WTC11 (cell line): ENCODE measurements at places on chromosomes 6 and 20.

DNA sequence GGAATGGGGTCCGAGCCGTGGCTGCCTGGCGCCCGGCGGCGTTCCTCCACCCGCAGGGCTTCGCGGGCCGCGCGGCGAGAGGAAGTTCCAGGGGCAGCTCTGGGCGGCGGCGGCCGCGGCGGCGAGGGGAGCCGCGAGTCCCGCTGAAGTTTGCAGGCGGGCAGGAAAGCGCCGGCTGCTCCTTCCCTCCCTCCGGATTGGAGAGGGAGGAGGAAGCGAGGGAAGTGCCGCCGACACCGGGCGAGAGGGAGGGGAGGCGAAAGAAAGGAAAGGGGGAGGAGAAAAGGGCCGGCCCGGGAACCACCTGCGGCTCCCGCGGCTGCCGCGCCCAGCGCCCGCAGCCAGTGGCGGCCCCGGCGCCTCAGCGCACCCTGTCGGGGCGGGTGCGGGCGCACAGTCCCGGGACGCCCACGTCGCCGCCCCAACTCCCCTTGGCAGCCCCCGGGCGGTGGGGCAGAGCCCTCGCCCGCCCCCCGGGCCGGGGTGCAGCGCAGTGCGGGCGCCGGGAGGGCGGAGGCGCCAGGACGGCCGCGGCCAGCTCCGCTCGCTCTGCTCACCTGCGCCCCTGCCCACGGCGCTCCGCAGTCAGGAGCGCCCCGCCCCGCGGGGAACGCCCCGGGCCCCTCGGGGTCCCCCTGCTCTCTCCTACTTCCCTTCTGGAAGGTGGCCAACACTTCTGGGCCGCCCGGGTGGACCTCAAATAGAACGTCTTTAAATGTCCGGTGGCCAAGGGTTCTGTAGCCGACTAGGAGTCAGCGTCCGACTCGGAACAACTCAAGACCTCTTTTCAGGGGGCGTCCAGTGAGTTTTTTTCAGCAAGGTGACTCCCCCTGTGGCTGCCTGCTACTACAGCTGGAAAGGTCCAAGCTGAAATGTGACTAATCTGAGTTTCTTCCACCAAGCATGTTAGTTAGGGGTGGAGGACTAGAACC is 80.3 kb upstream of the CCDC28A start:
- DNase-seq, result peak; percentile 83

DNA sequence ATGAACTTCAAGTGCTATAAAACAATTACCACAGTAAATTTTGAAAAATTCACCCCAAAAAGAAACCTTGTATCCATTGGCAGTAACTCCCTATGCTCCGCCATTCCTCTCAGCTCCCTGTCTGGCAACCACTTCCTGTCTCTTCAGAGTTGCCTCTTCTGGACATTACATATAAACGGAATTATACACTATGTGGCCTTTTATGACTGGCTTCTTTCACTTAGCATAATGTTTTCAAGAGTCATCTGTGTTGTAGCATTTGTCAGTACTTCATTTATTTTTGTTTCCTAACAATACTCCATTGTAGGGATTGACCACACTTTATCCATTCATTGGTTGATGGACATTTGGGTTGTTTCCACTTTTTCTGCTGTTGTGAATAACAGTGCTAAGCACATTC is 50.1 kb downstream of the CEP43 start:
- no peak for DNase-seq

DNA sequence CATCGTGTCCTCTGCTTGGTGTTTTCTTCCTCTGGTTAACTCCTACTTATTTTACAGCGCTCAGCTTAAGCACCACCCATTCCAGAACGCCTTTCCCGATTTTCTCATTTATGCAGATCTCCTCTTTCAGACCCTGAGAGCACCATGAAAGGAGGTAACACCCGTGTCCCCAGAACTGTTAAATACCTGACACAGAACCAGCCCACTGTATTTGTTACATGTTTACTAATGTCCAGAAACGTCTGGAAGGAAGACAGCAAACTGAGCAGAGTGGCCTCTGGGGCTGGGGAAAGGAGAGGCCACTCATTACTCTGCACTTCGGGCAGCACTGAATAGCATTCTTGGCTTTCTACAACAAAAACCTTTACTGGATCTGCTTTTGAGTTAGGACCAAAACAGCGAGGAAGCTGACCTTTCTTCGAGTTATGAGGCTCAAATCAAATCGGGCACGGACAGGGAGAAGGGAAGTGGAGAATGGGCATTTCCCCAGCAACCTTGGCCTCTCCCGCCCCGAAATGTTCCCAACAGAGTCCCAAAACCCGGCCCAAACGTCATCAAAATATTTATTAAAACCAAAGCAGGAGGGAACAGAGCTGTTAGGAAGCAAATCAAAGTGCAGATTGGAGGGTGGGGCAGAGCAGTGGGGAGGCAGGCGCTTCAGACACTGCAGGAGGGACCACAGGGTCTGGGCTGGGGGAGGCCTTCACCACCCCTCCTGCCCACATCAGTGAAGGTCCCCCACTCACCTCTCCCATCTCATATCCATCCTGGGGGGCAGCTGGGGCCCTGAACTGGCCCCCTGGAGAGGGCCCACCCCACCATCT is 1.1 kb upstream of the NECAB3 start:
- no peak for DNase-seq

GRCh38 chr6:129906515-129907077 is 45.5 kb upstream of the TMEM244 start:
- DNase-seq, result no peak

DNA sequence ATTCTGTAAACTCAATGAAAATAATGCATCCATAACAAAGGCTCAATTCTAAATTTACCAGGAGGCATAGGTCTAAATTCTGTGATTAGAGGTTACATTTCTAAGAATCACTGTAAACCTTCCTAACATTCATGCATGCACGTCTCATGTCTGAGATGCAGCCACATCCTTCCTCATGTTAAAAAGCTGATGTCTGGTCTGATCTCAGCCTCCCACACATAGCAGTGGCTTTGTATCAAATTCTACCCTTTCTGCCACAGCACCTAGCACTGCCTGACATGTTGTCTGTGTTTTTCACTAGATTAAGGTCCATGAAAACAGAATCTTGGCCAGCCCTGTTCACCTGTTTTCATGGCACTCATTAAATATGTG is 171.1 kb downstream of the WDR27 start:
- DNase-seq, result no peak

DNA sequence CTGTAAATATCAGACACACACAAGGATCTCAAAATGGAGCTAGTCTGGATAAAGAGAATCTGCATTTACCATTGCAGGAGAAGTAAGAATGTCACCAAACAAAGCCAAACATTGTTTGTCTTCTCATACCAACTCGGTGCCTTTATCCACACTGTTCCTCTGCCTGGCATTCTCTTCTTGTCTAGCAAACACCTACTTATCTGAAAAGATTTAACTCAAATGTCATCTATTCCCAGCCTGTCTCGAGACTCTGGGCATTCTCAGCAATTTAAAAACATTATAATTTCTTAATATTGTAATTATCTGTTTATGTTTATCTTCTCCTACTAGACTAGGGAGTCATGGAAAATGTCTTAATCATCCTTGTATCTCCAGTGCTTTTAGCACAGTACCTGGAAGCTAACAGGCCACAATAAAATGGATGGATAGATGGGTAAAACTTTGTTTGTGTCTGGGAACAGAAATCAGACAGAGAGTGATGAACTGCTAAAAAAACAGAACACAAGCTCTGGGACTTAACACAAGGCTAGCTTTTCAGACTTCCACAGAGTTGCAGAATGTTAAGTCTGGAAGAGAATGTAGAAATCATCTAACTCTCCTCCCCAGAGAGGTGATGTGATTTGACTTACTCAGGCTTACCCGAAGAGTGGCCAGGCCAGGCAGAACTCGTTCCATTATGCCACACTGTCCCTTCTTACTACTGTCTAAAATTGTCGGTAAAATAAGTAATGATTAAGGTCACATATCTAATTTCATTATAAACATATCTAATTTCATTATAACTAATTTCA is 42.3 kb upstream of the FAM83C start:
- DNase-seq, result no peak

GRCh38 chr20:25160467-25160866 is 35.0 kb upstream of the ENTPD6 start:
- DNase-seq, result no peak

DNA sequence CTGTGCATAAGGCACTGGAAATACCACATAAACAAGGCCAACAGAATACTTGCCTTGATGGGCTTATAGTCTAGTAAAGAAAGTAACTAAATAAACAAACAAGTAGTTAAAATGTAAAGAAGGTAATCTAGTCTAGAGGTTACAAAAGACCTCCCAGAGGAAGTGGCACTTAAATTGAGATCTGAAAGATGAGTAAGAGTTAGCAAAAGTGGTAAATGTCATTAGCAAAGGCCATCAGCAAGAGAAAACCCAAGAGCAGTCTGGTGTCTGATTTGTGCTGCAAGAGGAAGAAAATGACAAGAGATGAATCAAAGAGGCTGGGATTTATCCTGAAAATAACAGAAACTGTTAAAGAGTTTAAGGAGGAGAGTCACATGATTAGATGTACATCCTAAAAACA is 96.6 kb upstream of the SMLR1 start:
- DNase-seq, result no peak

DNA sequence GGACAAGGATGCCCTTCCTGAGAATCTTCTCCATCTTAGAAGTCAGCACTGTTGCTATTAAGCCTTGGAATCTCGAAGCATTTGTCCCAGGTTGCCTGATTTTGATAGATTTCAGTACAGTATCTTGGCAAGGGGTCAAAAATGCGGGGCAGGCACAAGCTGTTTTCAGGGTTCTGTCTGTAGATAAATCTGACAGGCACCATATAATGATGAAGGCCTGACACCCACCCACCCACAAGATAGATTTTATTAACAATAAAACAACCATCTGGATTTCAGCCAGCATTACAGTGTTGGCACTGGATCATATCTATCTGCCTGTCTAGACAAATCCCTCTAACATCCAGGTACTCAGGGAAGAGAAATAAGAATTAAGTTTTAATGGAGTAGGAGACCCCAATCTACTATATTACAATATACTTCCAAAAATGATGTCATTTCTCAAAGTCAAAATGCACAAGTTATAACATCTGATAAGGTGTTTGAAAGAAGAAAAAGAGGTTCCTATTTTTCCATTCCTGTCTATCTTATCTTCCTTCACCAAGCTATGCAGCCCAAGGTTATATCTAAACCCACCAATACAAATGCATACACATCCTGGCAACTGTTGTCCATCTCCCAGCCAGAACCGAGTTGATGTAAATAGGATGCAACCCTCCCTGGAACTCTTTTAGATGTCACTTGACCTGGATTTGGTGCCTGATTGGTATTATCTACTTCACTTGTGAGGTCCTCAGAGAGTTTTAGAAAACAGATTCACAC is 10.7 kb downstream of the NEDD9 start:
- DNase-seq, result no peak

GRCh38 chr6:1379017-1379787 is 10.2 kb upstream of the FOXF2 start:
- no peak for DNase-seq

DNA sequence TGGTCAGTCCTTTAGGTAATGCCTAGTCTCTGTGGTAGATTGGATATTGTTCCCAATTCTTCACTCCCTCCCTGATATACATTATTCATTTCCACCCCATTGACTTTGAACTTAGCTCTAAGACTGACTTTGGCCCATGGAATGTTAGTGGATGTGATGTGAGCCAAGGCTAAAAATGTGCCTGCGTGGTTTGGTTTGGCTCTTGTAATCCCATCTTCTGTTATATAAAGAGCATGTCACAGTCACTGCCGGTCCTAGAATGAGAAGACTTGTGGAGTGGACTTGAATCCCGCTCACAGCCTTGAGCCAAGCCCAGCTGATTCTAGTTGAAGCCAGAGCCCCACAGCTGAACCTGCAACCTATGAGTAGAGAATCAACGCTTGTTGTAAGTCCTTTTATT is 23.6 kb upstream of the DNAAF9 start:
- no peak for DNase-seq

DNA sequence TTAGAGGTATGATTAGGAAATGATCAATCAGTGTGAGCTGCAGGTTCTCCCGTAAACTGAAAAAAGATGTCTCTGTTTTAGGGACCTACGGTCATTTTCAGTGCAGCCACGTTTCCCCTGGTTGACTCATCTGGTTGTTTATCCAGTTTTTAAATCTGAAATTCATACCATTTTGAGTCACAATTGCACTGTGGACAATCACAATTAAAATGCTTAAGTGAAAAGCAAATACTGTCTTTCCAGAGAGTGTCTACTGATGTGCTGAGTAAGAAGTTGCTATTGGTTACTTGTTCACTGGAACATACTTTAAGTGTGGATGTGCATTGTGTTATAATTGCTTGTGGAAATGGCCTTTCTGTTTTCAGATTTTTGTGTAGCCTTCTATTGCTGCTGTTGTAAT is 305.1 kb upstream of the SASH1 start:
- no peak for DNase-seq

- no peak for DNase-seq
Measured at GRCh38 chr6:132569170-132569569, 952 bp upstream of the TAAR6 start.

DNA sequence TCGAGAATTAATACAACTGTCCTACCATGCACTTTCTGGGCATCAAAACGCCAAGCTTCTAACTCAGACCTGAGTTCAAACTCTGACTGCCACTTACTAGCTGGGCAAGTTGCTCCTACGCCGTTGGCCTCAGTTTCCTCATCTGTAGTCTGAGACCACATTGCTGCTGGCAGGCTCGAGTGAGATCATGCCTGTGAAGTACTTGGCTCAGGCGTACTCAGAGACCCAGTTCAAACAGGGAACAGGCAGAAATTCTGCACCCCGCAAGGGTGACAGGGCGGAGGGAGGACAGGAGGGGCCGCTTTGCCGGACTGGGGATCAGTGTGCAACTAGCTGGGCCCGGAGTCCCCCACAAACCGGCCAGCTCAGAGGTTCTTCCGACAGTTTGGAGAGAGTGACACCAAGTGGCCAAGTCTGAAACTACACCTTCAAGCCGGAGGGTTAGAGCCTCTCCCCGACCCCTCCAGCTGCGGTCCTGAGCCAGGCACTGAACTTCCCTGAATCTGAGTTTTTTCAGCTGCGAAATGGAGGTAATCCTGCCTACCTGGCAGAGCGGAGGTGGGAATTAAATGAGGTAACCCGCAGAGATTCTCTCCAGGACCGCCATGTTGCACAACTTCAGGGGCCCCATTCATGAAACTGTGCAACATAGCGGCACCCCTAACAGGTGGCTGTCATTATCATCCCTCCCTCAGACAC is 46.0 kb upstream of the PTPN1 start:
- peak; percentile 72 for DNase-seq

DNA sequence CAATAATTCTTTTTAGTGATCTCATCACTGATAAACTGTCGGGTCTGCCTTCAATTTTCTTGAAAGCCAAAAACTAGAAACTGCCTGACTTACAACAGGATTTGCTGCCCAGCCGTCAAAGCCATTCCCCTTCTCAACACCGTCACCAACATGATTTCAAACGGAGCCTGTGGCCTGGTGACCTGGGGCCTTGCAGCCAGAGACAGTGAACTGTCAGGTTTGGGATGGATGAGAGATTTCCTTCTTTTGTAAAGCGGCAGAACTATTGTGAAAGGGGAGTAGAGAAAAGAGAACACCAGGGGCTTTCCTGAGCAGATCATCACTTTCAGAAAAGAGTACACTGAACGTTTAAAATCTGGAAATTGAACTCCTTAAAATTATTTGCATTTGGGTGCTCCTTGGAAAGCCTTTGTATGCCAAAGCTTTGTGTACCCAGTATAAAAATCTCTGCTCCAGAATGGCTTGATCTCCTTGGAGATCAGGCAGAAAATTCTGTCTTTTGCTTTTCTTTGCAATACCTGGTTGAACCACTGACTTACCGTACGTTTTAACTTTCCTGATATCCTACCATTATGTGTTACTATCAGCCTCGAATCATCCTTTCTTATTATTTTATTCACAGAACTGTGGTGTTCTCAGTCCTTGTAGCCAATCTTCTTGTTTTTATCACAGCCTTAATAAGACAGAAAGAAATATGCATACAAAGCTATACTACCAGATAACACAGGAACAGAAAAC is 125.2 kb downstream of the PACRG start:
- no peak for DNase-seq

- no peak for DNase-seq
Measured at GRCh38 chr6:25314509-25315175, 35.5 kb downstream of the CARMIL1 start.
